ENCODE measurements at places on chromosomes 6 and 20.
A peak's percentile ranks its signal among the peaks of the same experiment; 100 is the strongest.

DNA sequence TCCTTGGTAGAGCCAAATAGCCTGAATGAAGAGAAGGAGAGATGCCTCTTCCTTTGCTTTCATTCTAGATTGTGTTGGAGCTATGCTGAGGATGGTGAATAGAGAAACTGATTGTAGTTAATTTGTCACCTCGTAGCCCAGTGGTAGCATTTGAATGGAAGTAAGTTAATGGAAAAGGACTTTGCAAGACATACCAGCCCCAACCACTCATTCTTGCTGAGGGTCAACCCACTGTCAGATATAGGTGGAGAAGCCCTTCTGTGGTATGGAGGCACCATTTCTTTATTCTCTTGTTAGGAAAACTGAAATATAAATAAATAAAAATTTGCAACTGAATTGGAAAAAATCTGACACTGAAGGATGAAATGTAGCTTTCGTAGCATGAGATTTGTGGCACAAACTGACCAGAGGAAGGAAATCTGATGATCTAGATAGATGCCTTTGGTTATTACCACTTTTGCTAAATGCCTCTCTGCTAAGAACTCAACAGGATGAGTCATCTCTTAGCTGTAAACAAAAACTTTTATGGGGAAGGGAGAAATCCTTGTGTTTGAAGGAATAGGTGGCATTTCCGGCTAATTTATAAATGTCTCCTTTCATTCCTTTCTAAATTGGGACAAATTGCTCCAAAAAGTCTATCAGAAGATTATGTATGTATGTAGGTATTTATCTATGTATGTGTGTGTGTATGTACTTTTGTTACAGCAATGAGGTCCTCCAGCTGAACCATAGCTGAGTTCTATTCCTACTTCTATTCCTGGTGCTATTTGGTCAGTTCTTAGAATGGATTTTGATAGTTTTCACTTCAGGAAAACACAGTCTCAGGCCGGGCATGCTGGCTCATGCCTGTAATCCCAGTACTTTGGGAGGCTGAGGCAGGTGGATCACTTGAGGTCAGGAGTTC, 76.5 kb upstream of the SUPT3H start:
- no peak for DNase-seq

- no peak for DNase-seq
Observed at GRCh38 chr6:45838451-45838850, 177.2 kb downstream of the CLIC5 start.

DNA sequence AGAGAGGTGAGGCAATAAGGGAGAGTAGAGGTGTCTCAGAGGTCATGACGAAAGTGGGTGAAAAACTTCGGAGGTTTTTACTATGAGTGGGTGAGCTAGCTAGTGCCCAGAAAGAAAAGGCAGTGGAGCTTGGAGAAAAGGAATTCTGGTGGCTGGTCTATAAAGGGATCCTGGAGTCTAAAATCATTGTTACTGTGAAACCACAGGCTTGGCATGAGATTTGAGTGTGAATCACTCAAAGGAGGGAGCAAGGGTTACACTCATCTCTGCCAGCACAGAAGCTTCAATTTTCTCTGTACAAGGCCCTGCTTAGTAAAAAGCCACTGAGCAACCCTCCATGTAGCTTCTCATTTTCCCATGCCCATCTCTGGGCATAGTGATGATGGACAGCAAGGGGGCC, 47.5 kb downstream of the CD83 start:
- DNase-seq, result no peak

DNA sequence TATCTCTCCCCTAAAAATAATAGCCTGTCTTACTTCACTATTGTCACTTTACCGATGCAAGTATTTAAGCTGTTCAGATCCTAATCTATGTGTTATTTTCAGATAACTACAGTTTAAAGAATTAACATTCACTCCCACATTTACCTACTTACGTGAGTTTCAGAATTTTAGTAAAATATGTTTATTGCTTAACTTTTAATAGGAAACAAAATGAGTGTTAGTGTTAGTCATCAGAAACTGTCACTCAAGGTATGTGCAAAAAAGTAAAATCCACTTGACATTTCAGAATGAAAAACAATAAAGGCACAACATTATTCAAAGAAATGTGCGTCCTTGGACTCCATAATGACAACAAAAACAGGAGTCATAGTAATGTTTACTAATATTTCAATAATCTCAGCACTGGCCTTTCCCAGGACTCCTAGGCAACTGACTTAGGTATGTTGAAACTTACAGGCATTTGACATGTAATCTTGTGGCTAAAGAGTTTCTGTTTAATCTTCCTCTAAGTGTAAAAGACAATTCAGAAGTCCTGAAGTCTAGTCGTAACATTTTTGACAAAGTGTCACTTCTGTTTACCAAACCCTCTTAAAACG, 4.5 kb downstream of the ATXN1 start:
- DNase-seq, result no peak

- DNase-seq, result no peak
Observed at GRCh38 chr6:82570083-82570482, 206.5 kb downstream of the TPBG start.

- DNase-seq, result peak; percentile 72
Observed at GRCh38 chr6:166627875-166628801, 1.1 kb upstream of the RPS6KA2 start.

- no peak for DNase-seq
Observed at GRCh38 chr6:148436466-148436865, 93.8 kb downstream of the SASH1 start.

- DNase-seq, result no peak
Observed at GRCh38 chr6:88536071-88536625, 370.0 kb upstream of the CNR1 start.

DNA sequence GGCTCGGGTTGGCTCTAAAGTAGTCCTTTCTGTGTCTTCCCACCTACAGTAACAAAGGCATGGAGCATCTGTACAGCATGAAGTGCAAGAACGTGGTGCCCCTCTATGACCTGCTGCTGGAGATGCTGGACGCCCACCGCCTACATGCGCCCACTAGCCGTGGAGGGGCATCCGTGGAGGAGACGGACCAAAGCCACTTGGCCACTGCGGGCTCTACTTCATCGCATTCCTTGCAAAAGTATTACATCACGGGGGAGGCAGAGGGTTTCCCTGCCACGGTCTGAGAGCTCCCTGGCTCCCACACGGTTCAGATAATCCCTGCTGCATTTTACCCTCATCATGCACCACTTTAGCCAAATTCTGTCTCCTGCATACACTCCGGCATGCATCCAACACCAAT, 291.2 kb downstream of the ESR1 start:
- DNase-seq, result no peak

- no peak for DNase-seq
Observed at GRCh38 chr6:152100183-152100618, 292.7 kb downstream of the ESR1 start.

DNA sequence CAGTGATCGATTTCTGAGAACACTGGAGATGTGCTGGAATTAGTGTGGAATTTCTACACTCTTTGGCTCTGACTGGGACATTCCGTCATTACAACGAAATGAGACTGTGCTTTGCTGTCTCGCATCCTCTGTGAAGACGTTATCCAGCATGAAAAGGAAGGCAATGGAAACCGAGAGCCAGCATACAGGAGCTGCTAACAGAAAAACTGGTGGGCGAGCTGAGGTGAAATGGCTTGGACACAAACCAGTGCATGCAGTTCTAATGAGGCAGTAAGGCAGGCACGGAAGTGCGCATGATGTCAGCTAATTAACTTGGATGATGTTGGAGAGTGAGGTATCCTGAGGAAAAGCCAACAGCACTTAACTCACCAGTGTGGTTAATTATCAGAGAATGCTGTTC, 202.8 kb upstream of the AGPAT4 start:
- DNase-seq, result no peak

- no peak for DNase-seq
Observed at GRCh38 chr20:49891476-49892110, 23.7 kb downstream of the SPATA2 start.

DNA sequence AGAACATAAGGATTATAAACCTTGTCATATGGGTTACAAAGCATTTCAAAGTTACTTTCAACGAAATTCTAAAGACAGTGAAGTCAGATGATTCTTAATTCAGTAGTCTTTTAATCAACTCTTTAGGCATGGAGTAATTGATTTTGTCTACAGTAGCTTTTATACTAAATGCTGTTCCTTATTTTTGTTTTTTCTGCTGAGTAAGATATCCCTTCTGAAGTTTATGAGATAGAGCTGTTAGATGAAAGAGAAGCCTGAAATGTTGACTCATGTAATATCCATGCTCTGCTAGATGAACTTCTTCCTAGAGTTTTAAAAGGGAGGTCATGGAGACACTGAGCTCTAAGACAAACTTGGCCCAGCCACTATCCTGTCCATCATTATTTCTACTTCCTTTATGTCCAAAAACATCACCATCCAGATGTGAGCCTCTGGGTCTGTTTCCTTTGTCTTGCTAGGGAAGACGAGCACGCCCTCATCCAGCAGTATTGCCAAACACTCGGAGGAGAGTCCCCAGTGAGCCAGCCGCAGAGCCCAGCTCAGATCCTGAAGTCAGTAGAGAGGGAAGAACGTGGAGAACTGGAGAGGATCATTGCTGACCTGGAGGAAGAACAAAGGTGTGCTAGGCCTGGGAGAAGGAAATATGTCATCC, 550.3 kb downstream of the UTRN start:
- no peak for DNase-seq

DNA sequence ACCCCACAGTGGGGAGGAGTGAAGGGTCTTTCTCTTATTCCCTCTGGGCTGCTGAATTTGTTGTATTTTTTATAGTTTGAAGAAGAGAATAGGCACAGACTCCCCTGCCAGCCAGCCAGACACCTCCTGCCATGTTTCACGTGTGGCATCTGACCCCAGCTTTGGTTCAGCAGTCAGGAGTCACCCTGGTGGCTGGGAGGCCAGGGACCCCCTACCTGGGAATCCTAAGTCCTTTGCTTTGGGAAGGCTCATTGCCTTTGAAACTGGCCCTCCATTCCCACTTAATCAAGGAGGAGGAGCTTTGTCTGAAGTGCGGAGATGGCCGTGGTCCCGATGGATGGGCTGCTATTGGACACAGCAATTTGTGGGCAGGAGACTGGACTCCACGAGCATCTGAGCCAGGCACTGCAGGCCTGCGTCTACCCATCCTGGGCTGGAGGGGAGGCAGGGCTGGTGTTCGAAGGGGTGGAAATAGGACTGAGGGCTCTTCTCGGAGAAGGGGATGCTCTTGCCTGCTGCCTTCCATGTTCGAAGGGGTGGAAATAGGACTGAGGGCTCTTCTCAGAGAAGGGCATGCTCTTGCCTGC, 196.1 kb downstream of the DLL1 start:
- DNase-seq, result peak; percentile 20
